Hematopoietic multipotent progenitor cell treated with erythropoietin and hydrocortisone succinate and interleukin-3 and kit ligand, for 15 days (in vitro differentiated cells): ENCODE measurements at places on chromosomes 2 and 18.

DNA sequence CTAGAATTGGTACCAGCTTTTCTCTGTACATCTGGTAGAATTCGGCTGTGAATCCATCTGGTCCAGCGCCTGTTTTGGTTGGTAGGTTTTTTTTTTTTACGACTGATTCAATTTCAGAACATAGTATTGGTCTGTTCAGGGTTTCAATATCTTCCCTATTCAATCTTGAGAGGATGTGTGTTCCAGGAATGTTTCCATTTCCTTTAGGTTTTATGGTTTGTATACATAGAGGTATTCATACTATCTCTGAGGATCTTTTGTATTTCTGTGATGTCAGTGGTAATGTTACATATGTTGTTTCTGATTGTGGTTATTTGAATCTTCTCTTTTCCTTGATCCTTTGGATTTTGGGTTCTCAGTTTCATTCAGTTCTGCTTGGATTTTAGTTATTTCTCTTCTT is 172.1 kb upstream of the ITGA4 start:
- no peak for DNase-seq

DNA sequence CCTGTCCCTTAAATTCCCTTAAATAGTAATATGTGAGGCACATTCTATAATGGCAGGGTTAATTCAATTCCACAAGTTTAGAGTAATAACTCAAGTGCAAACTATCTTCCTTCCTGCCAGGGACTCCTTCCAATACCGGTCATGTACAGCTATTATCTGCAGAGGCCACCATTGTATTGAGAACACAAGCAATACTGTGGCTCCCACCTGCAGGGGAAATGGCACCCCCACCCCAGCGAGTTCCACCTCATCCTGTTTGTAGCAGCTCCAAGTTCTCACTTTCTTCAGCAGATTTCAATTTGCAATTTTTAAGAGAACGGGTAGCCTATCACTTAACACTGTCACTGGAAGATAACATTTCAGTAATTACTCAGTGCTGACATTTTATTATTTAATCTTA is 172.1 kb upstream of the PID1 start:
- no peak for DNase-seq

DNA sequence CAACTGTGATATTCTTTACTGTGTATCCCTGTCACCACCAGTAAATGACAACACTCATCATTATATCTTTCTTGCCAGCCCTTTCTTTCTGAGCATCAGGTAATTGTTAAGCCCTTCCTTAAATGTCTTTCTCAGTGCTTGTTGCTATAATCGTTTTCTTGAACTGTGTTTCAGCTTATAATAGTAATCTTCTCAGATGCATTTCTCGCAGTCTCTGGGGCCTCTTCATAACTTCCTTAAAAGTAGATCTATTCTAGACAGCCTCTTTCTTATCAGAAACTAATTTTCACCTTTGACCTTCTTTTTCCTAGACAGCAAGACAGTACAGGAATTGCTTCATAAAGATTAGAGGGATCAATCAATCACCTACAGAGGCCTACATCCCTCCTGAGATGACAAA is 648.1 kb downstream of the CPS1 start:
- DNase-seq = no peak

- no peak for DNase-seq
Measured at GRCh38 chr2:241603686-241604085, 33.3 kb downstream of the THAP4 start.

DNA sequence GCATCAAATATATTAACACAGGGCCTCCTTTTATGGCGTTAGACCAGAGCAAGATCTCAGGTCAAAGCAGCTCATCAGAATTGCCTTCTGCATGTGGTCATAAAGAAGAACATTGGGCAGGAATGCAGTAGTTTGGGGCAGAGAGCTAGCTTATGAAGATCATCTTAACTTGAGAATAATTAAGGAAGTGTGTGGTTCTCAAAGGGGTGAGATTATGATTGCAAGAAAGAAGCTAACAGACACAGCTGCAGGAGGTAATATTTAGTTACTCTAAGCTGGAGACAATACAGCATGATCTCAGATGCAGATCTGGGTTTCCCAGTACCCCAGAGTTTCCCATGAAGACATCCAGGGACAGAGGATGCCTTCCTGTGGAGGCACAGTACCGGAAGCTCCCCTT is 91.6 kb downstream of the TTC27 start:
- no peak for DNase-seq

GRCh38 chr2:159795841-159796690 is 1.9 kb downstream of the CD302 start:
- no peak for DNase-seq
